ENCODE measurements at places on chromosomes 11 and 22. TPM values are rescaled to one million over a fixed set of nuclear protein-coding genes. Genes with fewer than 3 reads are reported as not detected.

Gene NLRP14
- total RNA-seq = not detected

Gene OR2AG1
- total RNA-seq = not detected

Gene GSTT2B
- total RNA-seq = not detected

Gene PLCB3
- total RNA-seq = 18.8 TPM

Gene LRP4
- total RNA-seq = 7.1 TPM

Gene TUBA8
- 0.88 TPM for total RNA-seq

Gene MS4A15
- total RNA-seq = not detected

Gene SCO2
- 5.1 TPM for total RNA-seq

Gene MFRP
- total RNA-seq = not detected

Gene SLC22A8
- not detected for total RNA-seq

Gene GRAP2
- total RNA-seq = not detected

Gene RIMBP3C
- 0.27 TPM for total RNA-seq

Gene MS4A6E
- not detected for total RNA-seq

Gene SMTNL1
- not detected for total RNA-seq

Gene TPST2
- total RNA-seq = 11.9 TPM

Gene KDM4D
- total RNA-seq = 0.45 TPM

Gene VSTM5
- total RNA-seq = not detected

Gene EMSY
- total RNA-seq = 15.3 TPM

Gene OR5B21
- not detected for total RNA-seq
